ENCODE measurements at places on chromosomes 16 and 17. TPM values are rescaled to one million over a fixed set of nuclear protein-coding genes. Genes with fewer than 3 reads are reported as not detected.

CMTM1 gene
- 4.3 TPM for total RNA-seq

DNA sequence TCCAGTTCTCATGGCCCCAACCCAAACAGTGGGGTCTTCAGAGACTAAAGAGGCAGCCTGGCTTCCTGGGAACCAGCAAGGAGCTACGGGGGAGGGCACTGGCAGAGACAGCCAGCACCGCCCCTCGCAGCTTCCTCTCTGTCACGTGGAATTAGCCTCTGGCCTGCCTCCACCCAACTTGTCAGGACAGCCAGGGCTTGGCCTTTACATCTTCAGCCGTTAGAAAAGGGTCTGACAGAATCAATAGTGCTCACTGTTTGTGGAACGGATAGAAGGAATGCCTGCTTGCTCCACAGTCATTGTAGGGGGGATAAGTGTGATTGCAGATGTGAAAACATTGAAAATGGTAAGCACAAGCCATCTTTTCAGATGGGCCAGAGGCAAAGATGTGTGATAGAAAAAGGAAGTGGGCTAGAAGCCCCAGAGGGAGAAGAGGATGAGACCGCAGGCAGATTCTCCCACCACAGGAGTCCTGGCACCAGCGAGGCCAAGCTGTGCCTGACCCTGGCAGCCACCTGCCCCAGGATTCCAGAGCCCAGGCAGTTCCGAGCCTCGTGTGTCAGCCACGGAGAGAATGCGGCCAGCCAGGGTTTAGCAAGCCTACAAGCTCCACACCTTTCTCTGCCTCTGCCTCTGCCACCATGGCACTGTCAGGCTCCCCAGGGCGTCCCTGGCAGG, 18.6 kb downstream of the GRIN2C start:
- no peak for DNase-seq

GRCh38 chr16:67346341-67346740, 19.7 kb downstream of the LRRC36 start:
- DNase-seq, result no peak

DNA sequence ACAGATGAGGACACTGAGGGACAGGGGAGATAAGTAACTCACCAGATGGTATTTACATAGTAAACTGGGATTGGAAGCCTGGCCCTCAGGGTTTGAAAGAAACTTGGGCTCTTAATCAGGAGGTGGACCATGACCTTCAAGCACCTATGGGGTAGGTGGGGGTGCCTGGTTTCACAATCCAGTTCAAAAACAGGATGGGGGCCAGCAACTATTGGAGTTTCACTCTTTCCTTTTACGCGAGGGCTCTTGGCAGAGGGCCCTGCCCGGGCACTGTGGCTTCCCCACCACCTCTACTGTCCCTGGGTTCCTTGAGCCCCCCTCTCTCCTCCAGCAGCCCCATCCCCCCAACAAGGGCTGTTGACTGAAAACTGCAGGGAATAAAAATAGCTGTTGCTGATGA, 11.3 kb upstream of the PRR29 start:
- no peak for DNase-seq

FCSK gene
- total RNA-seq, result 21.8 TPM

DNA sequence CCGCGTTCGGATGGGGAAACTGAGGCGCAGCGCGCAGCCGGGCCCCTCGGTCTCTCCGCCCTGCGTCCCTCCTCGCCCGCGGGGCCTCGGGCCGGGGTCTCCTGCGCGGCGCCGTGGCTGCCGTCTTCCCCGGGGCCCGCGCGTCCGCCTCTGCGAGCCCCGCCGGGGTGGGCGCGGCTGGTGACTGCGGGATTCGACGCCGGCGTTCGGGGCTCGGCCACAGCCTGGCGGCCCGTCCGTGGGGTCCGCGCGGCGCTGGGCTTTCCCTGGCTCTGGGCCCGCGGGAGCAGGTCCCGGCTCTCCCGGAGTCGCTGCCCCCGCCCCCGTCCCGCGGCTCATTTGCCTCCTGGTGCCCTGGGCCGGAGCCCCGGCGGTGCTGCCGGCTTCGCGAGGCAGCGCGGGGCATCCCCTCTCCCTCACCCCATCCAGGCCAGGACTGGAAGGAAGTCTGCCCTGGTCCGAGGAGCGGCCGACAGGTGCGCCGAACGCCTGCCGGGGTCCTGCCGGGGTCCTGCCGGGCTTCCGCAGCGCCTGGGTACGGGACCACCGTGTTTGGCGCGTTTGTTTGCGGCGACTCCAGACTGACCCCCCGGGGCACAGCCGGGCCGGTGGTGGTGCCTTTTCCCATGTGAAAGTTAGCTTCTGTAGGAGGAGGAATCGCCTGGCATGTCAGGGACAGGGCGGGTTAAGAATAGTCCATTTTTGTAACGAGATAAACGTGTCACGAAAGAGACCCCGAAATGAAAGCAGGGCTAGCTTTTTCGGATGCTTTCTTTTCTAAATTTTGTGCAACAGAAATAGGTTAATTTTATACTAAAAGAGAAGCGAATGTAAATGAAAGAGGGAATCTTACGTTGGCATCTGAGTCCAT, 671 bp downstream of the CHMP6 start:
- no peak for DNase-seq

DNA sequence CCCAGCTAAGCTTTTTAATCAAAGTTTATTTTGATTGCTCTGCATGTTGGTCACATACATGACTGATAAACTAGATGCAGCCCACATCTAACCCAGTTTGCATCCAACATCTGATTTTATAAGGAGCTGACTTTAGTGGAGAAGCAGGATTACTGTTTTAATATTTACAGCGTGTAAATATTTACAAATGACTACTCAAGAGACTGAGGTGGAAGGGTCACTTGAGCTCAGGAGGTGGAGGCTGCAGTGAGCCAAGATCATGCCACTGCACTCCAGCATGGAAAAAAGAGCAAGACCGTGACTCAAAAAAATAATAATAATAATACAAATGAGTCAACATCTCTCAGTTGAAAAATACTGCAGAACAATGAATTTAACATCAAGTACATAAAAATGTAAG, 50.8 kb downstream of the PARN start:
- DNase-seq, result no peak
